ENCODE measurements at places on chromosomes 4 and X. TPM values are rescaled to one million over a fixed set of nuclear protein-coding genes. Genes with fewer than 3 reads are reported as not detected.

Gene ANXA3
- 1.0 TPM for total RNA-seq

Gene TMSB15C
- total RNA-seq: 3.3 TPM

DNA sequence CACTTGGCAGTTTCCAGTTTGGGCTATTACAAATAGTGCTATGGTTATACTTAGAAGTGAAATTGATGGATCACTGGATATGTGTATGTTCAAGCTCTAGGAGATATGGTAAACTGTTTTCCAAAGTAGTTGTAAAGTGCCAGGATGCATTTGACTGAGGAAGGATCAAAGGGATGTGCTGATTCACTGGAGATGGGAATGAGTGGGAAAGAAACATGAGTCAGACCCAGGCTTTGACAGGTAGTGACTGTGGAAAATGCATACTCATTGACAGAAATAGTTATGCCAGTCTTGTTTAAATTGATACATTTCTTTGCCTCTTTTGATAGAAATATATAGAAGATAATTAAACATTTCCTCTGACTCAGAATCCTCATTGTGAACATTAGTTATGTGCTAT is 77.9 kb downstream of the CEP135 start:
- H3K36me3 ChIP-seq: peaks cover 50% of the 10 kb centered on the region
- H3K27me3 ChIP-seq: no peaks in the 10 kb centered on the region
- H3K4me3 ChIP-seq: no peak overlapping the region
- no peak for DNase-seq
- H3K27ac ChIP-seq: no peak overlapping the region

DNA sequence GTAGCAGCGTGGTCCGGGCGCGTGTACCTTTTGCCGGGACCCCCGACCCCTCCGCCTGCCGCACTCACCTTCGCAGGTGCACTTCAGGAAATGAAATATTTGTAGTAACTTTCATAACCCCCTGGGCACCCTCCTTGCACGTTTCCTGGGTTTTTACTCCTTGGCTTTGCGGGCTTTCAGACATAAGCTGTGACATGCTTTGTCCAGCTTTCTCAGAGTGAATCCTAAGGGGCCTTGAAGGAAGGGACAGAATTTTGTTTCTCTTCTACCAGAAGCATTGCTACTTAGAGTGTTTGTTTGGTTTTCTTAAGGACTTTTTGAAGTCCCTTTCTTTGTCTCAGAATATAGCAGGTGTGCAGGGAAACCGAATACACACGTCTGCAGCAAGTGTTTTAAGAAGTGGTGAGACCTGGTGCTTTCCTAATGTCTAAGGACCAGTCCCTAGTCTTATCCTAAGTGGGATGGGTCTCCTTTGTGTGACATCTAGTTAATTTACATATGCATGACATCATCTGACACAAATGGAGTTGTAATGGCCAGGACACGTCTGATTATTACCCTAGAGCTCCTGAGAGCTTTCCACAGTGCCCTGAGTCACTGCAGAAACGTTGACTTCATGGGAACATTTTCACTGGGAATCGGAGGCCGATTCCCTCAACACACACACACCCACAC is 1.3 kb downstream of the FAM149A start:
- no peak overlapping the region for H3K27ac ChIP-seq
- peaks cover 45% of the 10 kb centered on the region for H3K27me3 ChIP-seq
- no peak for DNase-seq
- peaks cover 7% of the 10 kb centered on the region for H3K4me1 ChIP-seq
- H3K36me3 ChIP-seq: no peaks in the 10 kb centered on the region

GRCh38 chr4:37748485-37748884 is 62.3 kb upstream of the RELL1 start:
- no peak overlapping the region for H3K4me3 ChIP-seq
- no peaks in the 10 kb centered on the region for H3K27me3 ChIP-seq
- no peak overlapping the region for H3K27ac ChIP-seq

- no peak overlapping the region for H3K27ac ChIP-seq
- no peaks in the 10 kb centered on the region for H3K27me3 ChIP-seq
- no peak for DNase-seq
- H3K4me3 ChIP-seq: no peak overlapping the region
- H3K36me3 ChIP-seq: no peaks in the 10 kb centered on the region
Observed at GRCh38 chr4:30005995-30006394, 714.2 kb upstream of the PCDH7 start.

DNA sequence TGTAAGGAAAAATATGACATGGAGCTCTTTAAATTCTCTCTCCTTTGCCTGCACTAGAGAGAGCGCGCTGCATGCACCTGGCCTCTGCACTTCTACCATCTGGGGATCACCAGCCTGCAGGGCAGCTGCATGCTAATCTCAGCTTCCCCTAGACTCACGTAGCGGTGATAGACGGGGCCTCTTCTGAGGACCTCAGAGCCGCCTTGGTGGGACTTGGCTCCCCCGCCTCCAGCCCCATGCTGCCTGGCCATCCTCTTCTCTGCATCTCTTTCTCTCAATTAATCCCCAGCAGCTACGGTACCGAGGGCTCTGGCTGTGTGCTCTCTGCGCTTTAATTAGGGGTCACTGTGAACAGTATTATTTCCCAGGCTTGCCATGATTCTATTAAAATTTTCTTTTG is 52.8 kb upstream of the PSAPL1 start:
- no peaks in the 10 kb centered on the region for H3K4me1 ChIP-seq
- H3K27ac ChIP-seq: no peak overlapping the region
- peaks cover 9% of the 10 kb centered on the region for H3K27me3 ChIP-seq
- H3K4me3 ChIP-seq: no peak overlapping the region
- no peaks in the 10 kb centered on the region for H3K36me3 ChIP-seq

DNA sequence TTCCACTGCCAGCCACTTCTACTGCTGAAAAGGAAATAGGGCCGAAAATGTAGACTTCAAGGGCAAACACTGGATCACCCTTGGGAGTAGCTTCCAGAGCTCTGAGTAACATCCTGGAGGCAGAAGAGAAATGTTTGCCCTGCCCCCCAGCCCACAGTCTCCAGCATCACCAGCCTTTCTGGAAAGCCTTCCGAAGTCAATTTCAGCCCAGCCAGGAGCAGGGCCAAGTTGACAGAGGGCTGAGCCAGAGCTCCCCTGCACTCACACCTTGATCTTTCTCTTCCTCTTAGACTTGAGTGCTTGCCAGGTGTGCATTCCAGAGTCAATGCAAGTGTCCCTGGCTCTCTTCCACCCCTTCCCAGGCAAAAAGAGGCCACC is 35.2 kb downstream of the SLC25A5 start:
- no peaks in the 10 kb centered on the region for H3K27me3 ChIP-seq
- DNase-seq: no peak
- no peaks in the 10 kb centered on the region for H3K36me3 ChIP-seq

Gene TEC
- total RNA-seq: 3.5 TPM

- no peak for DNase-seq
- no peak overlapping the region for H3K27ac ChIP-seq
- H3K4me3 ChIP-seq: no peak overlapping the region
Observed at GRCh38 chr4:19992471-19993093, 259.1 kb upstream of the SLIT2 start.

DNA sequence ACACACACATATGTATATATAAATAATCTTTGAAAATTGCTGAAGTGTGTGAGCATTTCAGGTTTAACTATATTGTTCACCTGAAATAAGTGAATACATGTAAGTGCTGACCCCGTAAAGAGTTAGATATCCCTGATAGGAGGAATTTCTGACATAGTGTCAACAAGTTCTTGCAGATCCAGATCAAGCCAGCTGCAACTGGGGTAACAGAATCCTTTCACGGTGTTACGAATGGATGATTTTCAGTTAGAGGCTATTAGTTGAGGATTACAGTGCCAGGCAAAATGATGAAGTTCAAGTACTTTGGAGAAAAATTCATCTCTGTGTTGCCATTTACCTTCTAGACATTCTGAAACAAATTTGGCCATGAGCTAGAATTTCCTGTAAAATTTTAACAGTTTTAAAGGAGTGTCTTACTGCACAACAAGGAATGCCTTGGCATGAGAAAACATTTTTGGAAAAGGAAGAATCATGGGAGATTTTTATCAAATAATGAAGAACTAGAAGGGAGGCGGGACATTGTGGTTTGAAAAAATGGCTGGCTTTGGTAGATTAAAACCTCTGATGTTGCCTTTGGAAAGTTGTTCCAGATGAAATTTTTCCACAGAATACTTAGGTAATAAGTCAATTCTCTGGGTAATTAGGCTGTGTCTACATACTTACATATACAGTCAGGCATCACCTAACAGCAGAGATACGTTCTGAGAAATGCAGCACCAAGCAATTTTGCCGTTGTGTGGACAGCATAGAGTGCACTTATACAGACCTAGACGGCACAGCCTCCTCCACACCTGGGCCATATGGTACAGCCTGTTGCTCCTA is 84.4 kb upstream of the FAT1 start:
- H3K27me3 ChIP-seq: no peaks in the 10 kb centered on the region
- no peak for DNase-seq
- no peak overlapping the region for H3K4me3 ChIP-seq
- no peaks in the 10 kb centered on the region for H3K36me3 ChIP-seq
- no peak overlapping the region for H3K27ac ChIP-seq

DNA sequence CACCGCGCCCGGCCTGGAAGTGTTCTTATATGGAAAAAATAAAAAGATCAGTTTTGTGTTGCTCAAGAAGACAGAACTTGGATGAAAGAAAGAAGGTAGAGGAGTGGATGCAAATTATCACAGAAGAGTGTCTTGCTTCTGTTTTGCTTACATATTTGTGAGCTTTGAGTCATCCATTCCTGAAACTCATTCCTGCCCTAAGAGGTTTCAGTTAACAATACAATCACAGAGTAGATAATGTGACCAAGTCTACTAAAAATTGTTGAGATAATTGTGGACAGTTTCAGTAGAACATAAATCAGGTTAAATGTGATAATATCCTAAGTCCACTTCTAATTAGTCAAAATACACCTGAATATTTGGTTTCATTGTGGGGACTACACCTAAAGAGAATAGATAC is 26.4 kb upstream of the LRCH2 start:
- no peaks in the 10 kb centered on the region for H3K4me1 ChIP-seq
- no peaks in the 10 kb centered on the region for H3K27me3 ChIP-seq
- no peak for DNase-seq

Gene BOD1L1
- total RNA-seq: 42.7 TPM

GRCh38 chr4:26568446-26568994 is 15.4 kb upstream of the TBC1D19 start:
- H3K27me3 ChIP-seq: peaks cover 5% of the 10 kb centered on the region
- no peak for DNase-seq
- H3K4me1 ChIP-seq: peaks cover 22% of the 10 kb centered on the region

Gene BEX1
- total RNA-seq: 0.39 TPM

Gene BEX5
- total RNA-seq: 2.3 TPM

Gene MAGEB10
- total RNA-seq: not detected

Gene ZGRF1
- 38.4 TPM for total RNA-seq

Gene SORBS2
- total RNA-seq: not detected

Gene TRAPPC2
- total RNA-seq: 16.4 TPM

Gene TSPAN7
- total RNA-seq: 0.42 TPM

Gene CXorf51B
- total RNA-seq: not detected

GRCh38 chr4:93334003-93334402 is 494.6 kb upstream of the ATOH1 start:
- H3K36me3 ChIP-seq: no peaks in the 10 kb centered on the region
- no peaks in the 10 kb centered on the region for H3K4me1 ChIP-seq
- no peak overlapping the region for H3K4me3 ChIP-seq
- no peak for DNase-seq
- no peaks in the 10 kb centered on the region for H3K27me3 ChIP-seq

DNA sequence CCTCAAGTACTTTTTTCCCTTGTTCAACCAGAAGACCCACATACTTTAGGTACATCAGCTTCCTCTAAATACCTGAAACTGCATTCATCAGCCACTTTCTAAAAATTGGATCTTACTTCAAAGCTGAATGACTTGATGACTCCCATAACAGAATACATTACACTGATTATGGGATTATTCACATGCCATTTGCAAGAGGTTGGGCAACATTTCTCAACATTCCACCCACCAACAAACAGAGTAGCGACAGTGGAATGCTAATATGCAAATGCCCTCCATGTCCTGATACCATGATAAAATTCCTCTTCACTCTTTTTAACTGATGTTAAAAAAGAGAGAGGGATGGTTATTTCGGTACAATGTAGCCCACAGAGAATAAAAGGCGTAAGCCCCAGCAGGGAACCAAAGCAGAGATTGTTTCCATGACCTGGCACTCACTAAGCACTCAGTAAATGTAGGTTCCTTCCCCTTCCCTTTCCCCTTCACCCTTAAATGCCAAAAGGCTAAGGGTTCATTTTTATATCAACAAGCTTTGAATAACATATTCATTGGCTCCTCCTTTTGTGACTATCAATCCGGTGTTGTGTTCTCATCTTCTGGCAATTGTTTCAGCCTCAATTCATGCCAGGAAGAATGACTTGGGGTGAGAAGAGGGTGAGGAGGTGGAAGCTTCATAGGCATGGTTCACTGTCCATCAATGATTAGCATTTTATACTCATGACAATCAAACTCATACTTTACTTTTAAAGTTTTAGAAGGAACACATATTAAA is 317.2 kb downstream of the DHX15 start:
- H3K4me1 ChIP-seq: no peaks in the 10 kb centered on the region
- no peak overlapping the region for H3K27ac ChIP-seq
- no peaks in the 10 kb centered on the region for H3K36me3 ChIP-seq
- H3K27me3 ChIP-seq: peaks cover 4% of the 10 kb centered on the region
- no peak overlapping the region for H3K4me3 ChIP-seq
- no peak for DNase-seq

Gene RIBC1
- 0.46 TPM for total RNA-seq

DNA sequence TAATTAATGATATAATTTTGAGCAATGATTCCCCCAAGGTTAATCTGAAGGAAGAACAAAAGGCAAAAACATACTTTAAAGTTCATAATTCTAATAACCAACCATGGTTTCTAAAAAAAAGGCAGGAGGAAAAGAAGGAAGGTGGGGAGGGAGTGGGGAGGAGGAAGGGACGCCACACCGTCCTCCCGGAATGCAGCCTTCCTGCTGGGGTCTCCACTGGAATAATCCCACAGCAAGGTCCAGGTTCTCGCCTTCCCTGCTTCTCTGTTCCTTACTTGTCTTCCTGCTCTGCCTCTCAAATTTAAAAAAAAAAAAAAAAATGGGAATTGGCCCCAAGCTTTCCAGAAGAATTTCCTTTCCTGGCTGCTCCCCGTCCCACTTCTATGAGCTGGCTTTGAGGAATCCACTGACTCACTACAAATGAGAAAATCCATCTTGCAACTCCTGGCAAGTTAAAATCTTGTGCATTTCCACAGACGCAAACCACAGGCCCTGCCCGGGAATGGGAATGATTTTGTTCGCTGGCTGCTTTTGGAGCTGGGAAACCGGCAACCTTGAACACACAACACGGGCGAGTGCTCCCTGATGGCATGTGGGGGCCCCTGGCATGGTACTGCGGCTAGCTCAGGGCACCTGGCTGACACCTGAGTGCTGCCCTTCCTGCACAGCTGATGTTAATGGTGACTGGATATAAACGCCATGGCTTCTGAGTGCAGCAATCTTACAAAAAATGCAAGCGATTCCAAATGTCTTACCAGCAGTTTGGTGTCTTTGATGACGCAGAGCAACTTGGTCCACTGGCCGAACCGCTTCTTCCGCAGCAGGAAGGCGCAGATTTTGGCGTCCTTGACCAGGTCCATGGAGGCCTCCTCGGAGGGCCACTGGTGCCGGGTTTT is 97.0 kb downstream of the AFAP1 start:
- peaks cover 24% of the 10 kb centered on the region for H3K4me1 ChIP-seq
- H3K27me3 ChIP-seq: no peaks in the 10 kb centered on the region
- H3K4me3 ChIP-seq: no peak overlapping the region

Gene AMBN
- not detected for total RNA-seq
